ENCODE measurements at places on chromosomes 6 and 20.

DNA sequence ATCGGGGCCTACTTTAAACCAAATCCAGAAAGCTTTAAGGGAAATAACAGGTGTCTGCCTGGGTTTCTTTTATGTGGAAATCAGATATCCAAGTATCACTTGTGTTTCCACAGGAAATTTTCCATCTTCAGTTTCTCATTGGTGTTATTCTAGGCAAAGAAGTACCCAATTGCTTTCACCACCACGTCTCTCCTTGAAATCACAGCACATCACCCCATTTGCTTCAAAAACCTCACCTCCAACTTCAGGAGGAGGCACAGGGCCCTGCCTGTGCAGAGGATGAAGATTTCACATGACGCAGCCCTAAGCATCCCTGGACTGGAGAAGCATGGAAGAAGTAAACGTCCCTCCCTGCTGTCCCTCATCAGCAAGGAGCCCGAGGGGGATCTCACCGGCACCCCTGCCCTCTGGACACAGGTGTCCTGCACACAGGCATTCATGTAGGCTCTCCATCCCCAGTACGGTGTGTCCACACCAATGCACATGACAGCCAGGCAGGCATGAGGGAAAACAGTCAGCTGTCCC, 182.3 kb downstream of the TBXT start:
- no peak for DNase-seq

- no peak for DNase-seq
Measured at GRCh38 chr6:30685157-30686008, 1.1 kb downstream of the PPP1R18 start.

DNA sequence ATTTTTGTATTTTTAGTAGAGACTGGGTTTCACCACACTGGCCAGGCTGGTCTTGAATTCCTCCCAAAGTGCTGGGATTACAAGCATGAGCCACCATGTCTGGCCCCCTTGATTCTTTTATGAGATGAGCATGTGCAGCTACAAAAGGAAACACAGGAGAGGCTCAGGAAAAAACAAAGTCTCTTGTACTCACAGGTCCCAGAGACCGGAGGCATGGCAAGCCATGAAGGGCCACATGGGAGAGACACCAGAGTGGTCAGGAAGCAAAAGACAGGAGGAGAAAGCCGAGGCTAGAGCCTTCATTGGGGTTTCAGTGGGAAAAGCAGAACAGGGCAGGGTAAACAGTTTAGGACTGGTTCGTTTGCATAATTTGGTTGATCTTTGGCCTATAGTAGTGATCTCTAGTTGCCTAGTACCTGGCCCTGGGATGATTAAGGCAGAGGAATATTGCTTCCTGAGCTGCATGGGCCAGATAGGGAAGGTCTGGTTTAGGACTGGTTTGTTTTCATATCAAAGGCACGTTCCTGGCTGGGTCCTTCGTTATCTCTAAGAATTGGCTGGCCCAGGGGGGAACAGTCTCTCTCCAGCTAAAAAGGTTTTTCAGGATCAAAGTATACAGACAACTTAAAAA, 48.2 kb upstream of the PRND start:
- DNase-seq: no peak

- no peak for DNase-seq
Measured at GRCh38 chr20:49568278-49569151, 578 bp upstream of the PTGIS start.

DNA sequence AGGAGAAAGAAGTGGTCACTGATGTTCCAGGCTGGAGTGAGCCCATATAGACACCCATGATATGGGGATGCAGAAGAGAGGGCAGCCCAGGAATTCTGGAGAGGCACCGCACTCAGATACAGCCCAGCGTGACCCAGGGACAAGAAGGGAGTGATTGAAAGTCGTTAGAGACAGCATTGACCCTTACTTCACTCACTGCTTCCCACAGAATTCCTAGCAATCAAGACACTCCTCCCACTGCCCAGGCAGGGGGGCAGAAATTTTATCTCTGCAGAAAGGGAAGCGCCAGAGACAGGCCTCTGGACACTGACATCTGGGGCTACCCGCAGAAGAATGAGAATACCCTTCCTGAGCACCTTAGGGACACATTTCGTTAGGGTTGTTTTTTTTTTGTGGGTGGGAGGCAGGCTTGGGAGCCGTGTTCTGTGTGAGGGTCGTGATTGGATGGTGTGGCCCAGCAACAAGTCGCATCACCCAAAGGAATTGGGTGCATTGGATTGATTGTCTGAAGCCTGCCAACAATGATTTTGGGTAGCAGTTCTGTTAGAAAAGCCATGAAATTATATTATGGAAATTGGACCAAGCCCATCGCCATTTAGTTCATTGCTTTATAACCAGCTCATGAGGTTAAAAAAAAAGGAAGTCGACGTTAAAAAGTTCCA, 45.9 kb upstream of the MAP3K4 start:
- DNase-seq: no peak

Measured in stimulated activated CD8-positive, alpha-beta memory T cell treated with anti-CD3 and anti-CD28 coated beads, Interleukin-4, amount 100 ng/mL, for 4 hours (primary cell).